ENCODE measurements at places on chromosomes 5 and 9.

GRCh38 chr9:80867731-80868130 lies 821.6 kb downstream of the TLE1 start:
- DNase-seq: no peak

GRCh38 chr9:3205421-3206095 lies 320.2 kb downstream of the RFX3 start:
- no peak for DNase-seq

GRCh38 chr9:129352146-129352865 lies 174.2 kb upstream of the IER5L start:
- DNase-seq: peak; percentile 45

- no peak for DNase-seq
These were observed 232.9 kb upstream of the MVB12B start for GRCh38 chr9:126093771-126094170.

GRCh38 chr9:128343855-128344254 lies 3.5 kb downstream of the SLC27A4 start:
- DNase-seq: no peak

DNA sequence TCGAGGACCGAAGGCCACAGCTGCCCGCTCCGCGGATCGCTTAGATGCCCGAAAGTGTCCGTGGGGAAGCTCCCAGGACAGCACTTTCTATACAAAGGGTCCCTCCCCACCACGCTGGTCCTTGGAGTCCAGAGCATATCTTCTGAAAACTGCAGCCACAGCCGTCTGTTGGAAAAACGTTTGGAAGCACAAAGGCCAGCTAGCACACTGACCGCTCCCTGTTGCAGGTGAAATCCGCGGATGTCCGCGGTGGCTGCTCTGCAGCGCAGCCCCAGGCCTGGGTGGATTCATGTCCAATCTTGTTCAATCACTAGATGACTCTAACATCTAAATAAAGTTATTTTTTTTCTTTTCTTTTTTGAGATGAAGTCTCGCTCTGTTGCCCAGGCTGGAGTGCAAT lies 32.8 kb upstream of the FANCC start:
- DNase-seq: no peak

DNA sequence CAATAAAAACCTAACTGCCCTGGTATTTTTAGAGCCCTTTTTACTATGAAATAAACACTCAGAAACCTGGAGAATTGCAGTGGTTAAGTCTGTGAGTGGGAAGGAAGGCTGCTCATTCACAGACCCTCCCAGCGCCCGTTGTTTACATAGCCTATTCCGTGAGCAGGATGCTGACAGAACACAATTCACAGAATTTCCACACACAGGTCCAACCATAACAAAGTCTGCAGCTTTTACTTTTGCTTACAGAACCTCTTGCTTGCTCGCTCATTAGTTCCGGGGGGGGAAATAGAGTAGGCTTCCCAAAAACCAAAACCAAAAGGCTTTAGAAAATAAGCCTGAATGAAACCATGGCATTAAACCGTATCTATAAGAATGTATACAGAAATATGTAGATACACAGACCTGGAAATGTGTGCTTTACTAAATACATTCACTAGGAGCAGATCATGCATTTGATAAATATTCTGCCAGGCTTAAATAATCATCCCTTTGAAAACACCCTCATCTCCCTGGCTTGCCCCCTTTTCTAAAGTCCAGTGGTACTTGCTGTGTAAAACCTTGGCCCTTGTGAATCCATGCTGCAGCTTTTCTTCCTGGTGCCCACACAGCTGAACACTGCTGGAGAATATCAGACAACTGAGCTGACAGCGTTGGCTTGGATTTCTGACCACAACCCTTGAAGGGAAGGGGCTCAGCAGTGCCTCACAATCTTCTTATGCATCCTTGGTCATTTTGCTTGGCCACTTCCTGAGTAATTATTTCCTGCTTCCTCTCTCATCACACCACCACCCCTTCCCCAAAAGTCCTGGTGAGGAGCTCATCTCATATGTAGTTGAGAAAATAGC lies 128.0 kb downstream of the FANCC start:
- DNase-seq: no peak

- peak; percentile 60 for DNase-seq
These were observed 543 bp upstream of the ANKRD33B start for GRCh38 chr5:10563110-10563944.

DNA sequence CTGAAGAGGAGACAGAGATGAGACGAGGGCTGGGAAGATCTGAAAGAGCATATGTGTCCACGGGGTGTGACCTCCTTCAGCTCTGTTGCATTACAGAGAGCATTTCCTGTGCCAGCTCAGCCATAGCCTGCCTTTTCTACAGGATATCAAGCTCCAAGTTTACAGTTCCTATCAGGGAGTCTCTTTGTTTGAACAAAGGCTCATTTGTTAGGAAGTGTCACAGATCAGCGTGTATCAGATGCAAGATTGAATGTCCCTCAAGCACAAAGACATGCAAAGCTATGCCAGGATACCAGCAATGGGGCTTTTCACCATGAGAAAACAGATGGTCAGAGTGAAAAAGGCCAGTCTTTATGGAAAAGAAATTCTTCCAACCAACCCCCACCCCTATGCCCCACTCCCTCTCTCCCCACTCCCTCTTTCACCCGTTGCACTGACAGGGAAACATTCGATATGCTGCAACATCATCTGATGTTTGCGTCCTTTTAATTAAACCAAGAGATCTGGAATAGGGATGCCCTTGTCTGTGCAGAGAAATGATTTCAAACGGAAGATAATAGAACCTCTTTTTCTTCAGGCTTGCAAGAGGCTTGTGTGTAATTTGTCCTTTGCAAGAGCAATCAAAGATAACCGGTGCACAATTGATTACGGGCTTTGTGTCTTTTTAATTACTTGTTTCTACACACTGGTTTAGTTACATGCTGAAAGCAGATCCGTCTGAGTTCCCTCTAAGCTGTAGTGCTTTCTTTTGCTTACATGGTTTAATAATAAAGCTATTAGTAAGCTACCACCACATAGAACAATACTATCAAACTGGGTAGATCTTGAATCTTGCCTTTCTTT lies 263.1 kb upstream of the RGMB start:
- no peak for DNase-seq

- no peak for DNase-seq
These were observed 25.9 kb upstream of the ECM2 start for GRCh38 chr9:92561374-92562330.

GRCh38 chr9:93452710-93453046 lies 703 bp downstream of the FAM120AOS start:
- DNase-seq: no peak

DNA sequence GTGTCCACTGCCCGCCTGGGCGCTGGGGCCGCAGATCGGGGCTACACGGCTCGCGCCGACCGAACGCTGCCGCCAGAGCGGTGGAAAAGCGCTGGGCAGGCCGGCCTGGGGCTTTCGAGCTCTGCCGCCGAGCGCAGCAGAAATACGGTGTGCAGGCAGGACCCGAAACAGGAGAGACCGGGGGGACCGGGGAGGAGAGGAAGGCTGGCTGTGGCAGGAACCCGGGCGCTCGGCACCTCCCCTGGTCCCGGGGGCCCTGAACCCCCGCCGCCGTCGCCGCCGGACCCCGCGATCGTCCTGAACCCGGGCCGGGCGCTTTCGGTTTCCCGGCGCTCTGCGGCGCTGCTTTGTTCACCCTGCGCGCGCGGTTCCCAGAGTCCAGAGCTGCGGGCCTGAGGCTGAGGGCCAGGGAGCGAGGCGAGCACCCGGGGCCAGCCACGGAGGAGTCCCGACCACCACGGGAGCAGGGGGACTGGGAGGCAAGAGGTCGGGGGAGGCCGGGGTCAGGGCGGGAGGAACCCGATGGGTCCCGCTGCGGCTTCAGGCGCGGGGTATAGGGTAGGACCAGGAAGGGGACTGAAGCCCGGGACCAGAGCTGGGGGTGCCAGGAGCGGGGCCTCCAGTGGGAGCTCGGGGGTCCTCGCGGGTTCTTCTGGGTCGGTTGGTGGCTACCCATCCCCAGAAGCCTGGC lies 12.0 kb downstream of the IRX2 start:
- DNase-seq: no peak

GRCh38 chr9:127451858-127452656 lies 747 bp downstream of the LRSAM1 start:
- DNase-seq: peak; percentile 69

- no peak for DNase-seq
These were observed 89.8 kb upstream of the TUT7 start for GRCh38 chr9:86443992-86444391.

All from activated T-cell treated with anti-CD3 and anti-CD28 coated beads, Interleukin-2, amount 50 U/mL, for 24 hours (primary cell).